Activated T-cell treated with anti-CD3 and anti-CD28 coated beads for 48 hours (primary cell): ENCODE measurements at places on chromosomes 1 and 21.

DNA sequence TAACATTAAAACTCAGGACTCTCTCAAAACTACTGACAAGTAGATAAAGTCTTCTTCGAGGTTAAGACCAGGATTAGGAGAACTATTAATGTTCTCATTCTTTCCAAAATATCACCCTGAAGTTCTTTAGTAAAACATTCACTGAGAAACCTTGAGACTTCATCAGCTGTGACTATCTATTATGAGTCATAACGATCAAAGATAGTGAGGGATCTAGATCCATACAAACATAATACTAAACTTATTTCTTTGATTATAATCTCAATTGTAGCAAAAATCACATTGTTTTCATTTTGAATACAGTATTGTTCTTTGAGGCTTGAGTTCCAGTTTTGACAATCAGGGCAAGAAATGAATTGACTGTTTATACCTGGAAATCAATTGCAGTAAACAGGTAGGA, 11.1 kb downstream of the PYHIN1 start:
- no peak for DNase-seq

DNA sequence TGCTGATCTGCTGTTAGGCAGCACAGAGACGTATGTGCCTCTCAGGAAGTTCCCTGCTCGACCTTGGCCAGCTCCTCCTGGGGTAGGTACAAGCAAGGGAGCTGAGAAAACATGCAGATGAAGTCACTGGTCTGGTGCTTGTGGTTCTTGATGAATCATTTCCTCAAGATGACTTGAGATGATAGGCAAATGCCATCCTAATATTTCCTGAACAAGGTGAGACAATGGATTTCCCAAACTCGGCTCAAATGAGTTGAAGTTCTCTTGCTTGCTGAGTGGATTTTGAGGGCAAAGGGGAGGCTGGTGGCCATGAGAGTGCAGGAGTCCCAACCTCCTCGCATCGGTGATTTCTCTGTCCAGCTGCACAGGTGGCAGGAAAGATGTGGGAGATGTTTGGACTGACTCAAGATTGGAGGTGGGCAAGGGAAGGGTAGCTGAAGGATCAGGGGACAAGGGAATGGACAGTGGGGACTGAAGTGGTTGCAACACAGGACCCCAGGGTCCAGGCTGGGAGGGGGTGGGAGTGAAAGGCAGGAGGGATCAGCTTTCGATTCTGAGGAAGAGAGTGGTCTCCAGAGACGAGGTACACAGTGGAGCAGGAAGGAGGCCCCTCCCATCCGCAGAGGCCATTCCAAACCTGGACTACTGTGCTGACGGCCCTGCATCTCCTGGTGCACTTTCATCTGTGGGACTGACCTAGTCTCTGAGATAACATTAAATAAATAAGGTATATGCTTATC, 63.9 kb downstream of the CAPN2 start:
- peak; percentile 31 for DNase-seq

DNA sequence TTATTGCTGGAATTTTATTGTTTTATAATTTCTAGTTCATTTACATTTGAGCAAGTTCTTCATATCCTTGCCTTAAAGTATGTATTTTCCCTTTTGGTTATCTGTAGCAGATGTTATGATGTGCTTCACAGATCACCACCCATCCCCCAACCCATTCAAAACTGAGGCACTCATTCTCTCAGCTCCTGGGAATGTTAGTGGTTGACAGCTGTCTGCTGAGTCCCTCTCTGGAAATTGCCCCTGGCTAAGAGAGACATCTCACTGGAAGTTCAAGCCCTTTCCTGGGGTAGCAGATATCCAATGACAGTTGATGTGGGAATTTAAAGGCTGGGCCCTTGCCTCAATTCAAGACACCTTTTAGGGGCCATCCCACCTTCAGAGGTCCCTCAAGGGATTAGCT, 4.3 kb upstream of the DPYD start:
- DNase-seq: no peak

GRCh38 chr1:231879296-231879695, 252.7 kb downstream of the DISC1 start:
- DNase-seq: no peak

- DNase-seq: no peak
These were observed 49.8 kb downstream of the ITSN1 start for GRCh38 chr21:33691945-33692603.

DNA sequence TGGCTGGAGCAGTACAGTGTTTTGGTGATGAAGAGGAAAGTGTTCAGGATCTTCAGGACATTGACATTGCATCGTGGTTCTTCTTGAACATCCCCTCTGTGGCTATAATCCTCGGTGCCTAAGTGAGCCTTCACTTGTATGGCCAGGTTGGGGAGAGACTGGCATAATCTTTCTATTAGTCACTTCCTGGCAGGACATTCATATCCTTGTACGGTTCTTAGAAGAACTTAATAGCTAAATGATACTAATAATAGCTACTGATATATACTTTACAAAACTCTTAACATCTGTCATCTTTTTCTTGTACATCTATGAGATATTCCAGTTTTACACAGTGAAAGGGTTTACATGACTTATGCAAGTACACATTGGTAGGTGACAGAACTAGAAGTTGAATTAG, 35.8 kb downstream of the CELF3 start:
- no peak for DNase-seq

GRCh38 chr1:189693140-189693539, 784.5 kb downstream of the BRINP3 start:
- no peak for DNase-seq

- no peak for DNase-seq
These were observed 2.7 kb upstream of the RCC1 start for GRCh38 chr1:28503117-28503516.

- DNase-seq: no peak
These were observed 108.3 kb downstream of the DMRTB1 start for GRCh38 chr1:53567450-53567849.

GRCh38 chr1:174243451-174244000, 84.2 kb downstream of the RABGAP1L start:
- no peak for DNase-seq

DNA sequence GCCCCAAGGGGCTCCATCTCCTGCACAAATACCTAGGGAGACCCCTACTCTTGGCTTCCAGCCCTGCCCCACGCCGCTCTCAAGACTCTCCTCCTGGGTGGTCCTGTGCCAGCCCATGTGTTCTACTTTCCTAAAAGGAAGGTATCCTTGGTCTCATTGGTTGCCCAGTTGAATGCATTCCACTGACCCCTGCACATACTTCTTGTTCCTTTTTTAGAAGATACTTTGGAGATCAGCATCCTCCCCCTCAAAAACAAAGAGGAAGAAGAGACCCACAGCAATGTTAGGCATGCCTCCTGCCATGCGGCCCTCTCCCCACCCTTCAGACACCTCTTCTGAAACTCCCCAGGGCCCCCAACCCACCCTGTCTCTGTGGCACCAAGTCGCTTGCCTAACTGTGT, 4.1 kb downstream of the SLAMF9 start:
- DNase-seq: no peak

DNA sequence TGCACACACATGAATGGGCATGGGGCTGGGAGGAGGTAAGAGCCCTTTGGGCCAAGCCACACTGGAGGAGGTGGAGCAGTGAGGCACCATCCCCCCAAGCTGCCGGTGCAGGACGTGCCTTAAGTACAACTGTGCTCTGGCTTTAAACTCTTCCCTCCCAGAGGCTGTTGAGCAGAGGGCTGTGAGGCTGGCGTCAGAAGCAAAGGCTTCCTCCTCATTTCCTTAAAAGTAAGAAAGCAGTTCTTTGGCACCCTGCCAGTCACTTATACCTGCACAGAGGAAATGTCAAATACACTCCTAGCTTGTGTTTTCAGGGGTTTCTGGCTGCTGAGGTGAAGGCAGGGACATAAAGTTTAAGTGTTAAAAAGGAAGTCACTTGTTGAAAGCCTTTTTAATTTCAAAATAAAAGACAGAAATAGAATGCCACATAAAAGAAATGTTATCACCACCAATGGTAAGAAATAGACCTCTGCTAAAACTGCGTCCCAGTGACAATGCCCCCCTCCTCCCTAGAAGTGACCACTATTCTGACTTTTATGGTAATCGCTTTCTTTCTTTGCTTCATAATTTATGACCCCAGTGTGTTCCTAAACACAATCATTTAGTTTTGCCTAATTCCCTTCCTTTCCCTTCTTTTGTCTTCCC, 33.0 kb downstream of the LAMC2 start:
- DNase-seq: no peak

DNA sequence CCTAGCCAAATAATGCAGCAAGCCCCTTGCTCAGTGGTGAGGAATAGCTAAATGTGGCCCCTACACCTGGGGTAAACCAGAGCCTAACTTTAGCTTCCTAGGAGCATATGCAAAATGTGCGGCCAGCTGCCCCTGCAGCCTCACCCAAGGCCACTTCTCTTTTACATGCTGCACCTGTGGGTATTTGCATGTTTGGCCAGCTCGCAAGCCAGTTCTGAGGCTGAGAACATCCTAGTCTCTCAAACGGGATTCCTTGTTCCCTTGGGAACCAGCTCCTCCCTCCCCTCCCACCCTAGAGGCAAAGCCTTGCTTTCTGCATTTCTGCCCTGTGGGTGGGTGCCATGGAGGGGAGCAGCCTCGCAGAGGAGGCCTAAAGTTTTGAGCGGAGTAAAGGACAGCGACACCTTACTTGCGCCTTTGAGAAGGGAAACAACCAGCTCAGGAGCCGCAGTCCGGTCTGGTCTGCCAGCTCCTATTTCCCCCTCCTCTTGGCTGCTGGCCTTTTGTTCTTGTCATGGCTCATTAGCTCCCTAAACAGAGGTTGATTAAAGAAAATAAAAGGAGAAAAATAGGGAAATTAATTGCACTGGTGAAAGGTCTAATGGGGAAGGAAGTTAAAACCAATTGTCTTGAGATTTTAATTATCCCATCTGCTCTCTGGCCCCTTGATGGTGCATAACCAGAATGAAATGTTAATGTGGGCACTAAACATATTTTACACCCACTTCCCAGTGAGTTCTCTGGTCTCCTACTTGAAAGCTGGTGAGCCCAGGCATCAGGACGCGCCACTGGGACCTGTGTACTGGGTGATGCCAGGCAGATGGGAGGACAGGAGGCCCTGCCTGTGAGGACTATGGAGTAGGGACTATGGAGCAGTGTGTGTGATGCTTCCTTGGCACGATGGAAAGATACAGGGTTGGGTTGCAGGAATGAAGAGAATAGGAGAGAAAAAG, 68.7 kb downstream of the TEX35 start:
- DNase-seq: no peak

DNA sequence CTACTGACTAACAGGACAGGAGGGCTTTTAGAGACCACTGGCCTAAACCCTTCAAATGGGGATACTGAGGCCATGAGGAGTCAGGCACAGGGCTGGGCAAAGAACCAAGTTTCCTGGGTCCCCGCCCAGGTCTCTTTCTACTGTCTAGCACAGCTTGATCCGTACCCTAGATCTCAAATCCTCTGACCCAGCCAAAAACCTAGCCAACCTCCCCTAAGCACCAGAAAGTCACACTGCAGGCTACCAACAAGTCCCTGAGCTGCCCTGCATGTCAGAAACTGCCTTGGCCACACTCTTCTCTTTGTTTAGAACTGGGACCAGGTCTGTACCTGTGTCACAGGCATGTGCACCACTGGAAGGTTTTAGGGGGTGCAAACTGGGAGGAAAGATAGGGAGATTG, 33.6 kb downstream of the AHDC1 start:
- DNase-seq: no peak

DNA sequence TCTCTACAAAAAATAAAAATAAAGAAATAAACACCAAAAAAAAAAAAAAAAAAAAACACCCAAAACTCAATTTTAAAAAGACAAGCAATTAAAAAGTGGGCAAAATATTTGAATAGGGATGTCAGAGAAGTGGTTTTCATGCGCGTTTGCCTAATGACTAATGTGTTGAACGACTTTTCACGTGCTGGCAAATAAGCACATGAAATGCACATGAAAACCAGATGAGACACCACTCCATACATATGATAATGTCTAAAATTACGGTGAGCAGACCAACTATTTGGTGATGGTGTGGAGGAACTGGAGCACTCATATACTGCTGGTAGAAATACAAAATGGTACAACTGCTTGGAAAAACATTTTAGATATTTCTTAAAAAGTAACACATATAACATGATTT, 39.4 kb upstream of the UHMK1 start:
- DNase-seq: no peak

DNA sequence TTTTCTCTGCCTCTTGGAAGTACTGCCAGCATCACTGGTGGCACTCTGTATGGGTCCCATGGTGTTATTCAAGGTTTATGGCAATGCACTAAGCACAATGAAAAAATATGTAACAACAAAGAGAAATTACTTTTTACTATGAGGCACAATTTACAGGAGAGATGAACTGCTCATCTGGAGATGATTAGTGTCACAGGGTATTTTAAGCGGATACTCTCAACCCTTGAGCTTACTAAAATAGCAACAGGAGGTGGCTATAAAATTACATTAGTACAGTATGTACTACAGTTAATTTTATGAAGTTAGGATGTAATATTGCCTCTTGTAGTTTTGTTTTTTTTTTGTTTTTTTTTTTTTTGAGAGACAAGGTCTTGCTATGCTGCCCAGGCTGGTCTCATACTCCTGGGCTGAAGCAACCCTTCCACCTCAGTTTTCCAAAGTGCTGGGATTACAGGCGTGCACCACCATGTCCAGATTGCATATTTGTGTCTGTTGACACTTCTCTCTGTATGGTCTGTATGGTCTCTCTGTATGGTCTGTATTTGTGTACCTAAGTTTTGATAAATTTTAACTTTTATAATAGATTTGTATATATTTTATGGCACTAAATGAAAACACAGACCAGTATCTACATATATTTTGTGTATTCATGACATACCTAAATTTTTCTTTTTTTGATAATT, 175.6 kb upstream of the HP1BP3 start:
- no peak for DNase-seq

DNA sequence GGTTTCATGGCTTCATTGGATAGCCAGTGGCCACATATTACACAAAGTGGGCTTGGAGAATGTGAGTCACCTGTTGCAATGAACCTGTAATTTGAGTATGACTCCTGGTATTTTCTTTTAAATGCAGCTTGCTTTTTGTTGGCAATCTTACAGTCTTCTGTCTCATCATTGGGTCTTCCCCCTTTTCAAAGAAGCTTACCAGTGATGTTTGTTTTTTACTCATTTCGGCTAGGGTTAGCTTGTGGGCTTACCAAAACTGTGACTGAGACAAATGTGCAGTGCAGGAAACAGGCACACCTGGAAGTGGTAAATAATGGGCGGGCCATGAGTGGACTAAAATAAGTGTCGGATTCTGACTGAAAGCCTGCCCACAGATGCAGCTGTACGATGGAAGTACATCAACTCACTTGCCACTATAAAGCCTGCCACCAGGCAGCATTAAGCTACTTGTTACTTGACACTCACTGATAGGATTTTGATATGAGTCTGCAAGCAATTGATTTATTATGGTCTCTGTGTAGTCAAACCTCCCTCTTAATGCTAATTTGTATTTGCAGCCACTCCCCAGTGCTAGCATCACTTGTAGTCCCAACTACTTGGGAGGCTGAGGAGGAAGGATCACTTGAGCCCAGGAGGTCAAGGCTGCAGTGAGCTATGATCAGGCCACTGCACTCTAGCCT, 4.2 kb downstream of the HHAT start:
- peak; percentile 57 for DNase-seq
